Right lung (tissue), 10 donors: ENCODE measurements at places on chromosomes 12 and 14. TPM values are rescaled to one million over a fixed set of nuclear protein-coding genes. Genes with fewer than 3 reads are reported as not detected.

- DNase-seq, result no peak
Measured at GRCh38 chr14:29521526-29522137, 406.0 kb downstream of the PRKD1 start.

The KDM5A gene
- 53.2 TPM for polyA plus RNA-seq

DNA sequence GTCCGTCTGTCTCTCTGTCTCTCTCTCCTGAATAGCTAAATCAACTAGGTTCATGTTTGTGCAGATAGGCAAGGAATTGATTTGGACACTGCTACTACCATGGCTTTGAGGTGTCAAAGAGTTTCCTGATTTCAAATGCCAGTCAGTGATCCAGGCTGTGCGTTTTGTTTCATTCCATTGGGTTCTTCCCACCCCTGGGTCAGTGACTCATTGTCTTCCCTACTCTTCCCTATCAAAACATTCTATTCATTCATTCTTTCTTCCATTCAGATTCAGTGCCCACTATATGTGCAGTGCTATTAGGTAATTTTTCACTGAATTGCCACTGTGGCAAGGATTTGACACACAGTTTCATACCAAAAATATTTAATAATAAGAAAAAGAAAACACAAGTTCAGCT is 50.4 kb downstream of the RPH3A start:
- no peak for DNase-seq

The ZC3H10 gene
- 6.8 TPM for polyA plus RNA-seq

DNA sequence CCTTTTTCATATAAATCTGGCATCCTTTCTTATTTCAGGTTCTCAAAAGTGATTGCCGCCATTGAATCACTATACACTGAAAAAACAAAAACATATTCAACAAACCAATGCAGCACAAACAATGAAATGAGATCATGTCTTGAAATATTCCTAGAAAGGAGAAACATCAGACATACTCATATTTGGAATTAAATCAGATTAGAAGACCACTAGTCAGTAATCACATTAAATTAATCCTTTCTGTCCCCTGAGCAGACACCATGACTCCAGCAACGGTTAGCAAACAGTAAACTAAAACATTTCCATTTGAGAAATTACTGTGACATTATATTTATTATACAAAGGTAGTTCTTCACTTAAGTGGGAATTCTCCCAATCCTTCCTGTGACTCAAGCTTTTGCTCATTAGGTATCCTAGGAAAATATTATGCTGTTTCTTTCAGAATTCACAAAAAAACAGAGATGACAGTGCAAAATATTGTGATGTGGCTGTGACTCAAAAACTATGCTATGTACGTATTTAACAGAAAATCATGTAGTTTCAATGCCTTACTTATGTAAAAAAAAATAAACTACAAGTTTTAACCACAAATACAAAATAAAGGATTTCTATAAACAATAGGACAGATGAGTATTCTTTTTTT is 29.7 kb downstream of the CPNE8 start:
- no peak for DNase-seq

The RNU4-1 gene
- not detected for polyA plus RNA-seq

The AJUBA gene
- 37.9 TPM for polyA plus RNA-seq

The MEG3 gene
- polyA plus RNA-seq, result 278 TPM

- DNase-seq, result no peak
Measured at GRCh38 chr14:58730792-58731464, 93.2 kb downstream of the DACT1 start.

GRCh38 chr14:62234849-62235248 is 472.6 kb downstream of the SNAPC1 start:
- DNase-seq, result no peak

The PROX2 gene
- polyA plus RNA-seq, result 2.3 TPM

The PAH gene
- polyA plus RNA-seq, result 6.3 TPM

GRCh38 chr14:68685419-68686204 is 107.3 kb downstream of the ZFP36L1 start:
- no peak for DNase-seq

DNA sequence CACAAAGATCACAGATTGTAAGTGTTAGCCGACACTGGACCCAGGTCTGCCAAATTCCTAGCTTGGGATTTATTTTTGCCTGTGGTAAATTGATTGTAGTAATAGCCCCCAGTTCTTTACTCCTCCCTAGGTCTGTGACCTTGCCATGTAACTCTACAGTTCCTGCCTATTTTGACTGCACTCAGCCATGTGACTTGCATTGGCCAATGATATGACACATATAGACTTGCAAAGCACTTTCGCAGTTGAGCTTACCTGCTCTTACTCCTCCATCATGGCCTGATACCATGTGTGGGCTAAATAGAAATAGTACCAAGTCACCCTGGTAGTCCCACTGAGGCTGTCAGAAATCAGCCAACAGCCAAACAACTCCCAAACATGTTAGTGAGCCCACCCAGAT is 240.3 kb downstream of the DUSP6 start:
- no peak for DNase-seq

DNA sequence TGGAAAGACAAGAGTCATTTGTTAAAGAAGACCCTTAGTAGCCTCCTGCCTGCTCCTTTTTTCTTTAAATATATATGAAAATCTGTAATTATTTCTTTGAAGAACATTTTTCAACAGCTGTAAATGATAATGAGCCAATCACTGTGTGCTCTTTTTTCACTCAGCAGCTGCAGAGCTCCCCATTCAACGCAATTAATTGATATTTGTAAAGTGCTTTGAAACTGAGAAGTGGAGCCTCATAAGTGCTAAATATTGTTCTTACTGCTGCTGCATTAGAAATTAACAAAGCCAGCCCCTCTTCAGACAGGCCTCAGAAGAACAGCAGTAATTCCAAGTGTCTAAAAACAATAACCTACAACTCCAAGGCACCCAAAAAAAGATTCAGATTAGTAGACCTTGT is 224.3 kb downstream of the GXYLT1 start:
- DNase-seq, result no peak

GRCh38 chr14:59695198-59695597 is 118.6 kb upstream of the CCDC175 start:
- no peak for DNase-seq

GRCh38 chr12:52821826-52822660 is 8.1 kb upstream of the KRT4 start:
- DNase-seq, result no peak
